ENCODE measurements at places on chromosomes 1 and 21. TPM values are rescaled to one million over a fixed set of nuclear protein-coding genes. Genes with fewer than 3 reads are reported as not detected.
A peak's percentile ranks its signal among the peaks of the same experiment; 100 is the strongest.

- peak; percentile 84 for DNase-seq
- no peaks in the 10 kb centered on the region for H3K27me3 ChIP-seq
- peaks cover 6% of the 10 kb centered on the region for H3K36me3 ChIP-seq
- H3K4me3 ChIP-seq, result peak overlapping the region; percentile 66
- peak overlapping the region; percentile 83 for H3K27ac ChIP-seq
- H3K4me1 ChIP-seq, result peaks cover 42% of the 10 kb centered on the region
Measured at GRCh38 chr1:36400825-36401601, 3.3 kb upstream of the LSM10 start.

DNA sequence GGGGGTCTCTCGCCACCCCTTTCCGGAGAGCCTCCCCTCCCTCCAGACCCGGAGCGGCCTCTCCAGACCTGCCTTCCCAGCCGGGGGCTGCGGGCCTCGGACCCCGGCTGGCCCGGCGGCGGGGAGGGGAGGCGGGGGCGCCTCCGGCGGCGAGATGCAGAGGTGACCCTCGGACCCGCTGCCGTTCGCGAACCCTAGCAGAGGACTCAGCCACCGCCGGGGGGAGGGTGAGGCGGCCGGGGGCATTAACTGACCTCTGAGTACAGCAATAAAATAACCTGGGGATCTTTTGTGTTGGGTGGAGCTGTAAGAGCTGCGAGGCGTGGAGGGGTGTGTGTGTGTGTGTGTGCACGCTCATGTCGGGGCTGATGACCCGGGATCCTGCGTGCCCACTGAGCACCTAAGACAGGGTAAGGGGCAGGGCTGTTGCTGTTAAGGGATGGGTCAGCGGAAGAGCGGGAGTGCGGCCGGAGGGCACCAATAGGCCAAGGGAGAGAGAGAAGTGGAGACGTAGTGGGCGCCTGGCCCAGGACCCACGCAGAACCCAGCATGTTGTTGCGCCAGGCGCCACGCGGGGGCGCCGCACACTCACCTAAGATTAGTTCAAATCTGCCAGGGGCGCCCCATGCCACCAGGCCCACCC lies 6.3 kb downstream of the HAPLN2 start:
- no peak overlapping the region for H3K4me3 ChIP-seq
- peaks cover 68% of the 10 kb centered on the region for H3K27me3 ChIP-seq
- peak; percentile 64 for DNase-seq

DNA sequence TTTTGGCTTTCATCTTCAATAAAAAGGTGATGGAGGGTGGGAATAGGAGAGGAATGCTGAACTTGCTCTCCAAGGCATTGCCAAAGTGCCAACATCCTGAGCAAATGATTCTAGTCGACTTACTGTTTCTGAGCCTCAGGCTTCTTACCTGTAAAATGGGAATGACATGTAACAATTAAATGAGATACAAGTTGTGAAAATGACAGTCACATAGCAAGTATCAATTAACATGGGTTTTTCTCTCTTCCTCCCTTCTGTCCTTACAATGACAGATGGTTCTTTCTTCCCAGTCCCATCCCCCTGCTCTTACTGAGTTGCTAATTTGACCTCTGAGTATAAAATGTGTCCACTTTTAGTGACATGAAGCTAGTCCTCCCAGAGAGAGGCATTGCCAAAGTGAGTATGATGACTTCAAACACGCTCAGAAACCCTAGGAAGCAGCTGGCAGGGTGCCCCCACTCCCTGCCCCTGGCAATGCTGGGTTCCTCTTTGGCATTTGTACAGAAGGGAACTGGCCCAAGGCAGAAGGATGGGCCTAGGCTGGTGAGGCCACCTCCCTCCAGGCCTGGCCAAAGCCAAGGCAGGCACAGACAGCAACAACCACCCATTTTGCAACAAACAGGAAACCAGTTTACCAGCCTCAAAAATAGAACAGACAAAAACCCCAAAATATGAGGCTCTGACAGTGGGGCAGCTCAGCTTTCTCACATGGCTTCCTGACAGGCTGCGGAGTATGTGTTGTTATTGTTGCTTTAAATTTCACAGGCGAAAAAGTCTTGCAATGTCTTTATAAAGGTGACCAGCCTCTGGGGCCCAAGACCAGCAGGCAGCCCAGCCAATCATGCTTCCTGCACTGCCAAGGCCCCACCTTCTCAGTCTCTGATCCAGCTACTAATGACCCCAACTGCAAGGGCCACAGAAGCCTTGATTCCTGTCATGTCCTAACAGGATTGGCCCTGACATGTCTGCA lies 115.9 kb downstream of the HIVEP3 start:
- peaks cover 11% of the 10 kb centered on the region for H3K36me3 ChIP-seq
- peak overlapping the region; percentile 34 for H3K4me3 ChIP-seq
- peaks cover 87% of the 10 kb centered on the region for H3K4me1 ChIP-seq
- DNase-seq, result peak; percentile 69

GRCh38 chr1:161200992-161201835 lies 953 bp upstream of the NDUFS2 start:
- H3K27ac ChIP-seq, result peak overlapping the region; percentile 95
- H3K36me3 ChIP-seq, result peaks cover 25% of the 10 kb centered on the region
- DNase-seq, result no peak
- H3K27me3 ChIP-seq, result no peaks in the 10 kb centered on the region

DNA sequence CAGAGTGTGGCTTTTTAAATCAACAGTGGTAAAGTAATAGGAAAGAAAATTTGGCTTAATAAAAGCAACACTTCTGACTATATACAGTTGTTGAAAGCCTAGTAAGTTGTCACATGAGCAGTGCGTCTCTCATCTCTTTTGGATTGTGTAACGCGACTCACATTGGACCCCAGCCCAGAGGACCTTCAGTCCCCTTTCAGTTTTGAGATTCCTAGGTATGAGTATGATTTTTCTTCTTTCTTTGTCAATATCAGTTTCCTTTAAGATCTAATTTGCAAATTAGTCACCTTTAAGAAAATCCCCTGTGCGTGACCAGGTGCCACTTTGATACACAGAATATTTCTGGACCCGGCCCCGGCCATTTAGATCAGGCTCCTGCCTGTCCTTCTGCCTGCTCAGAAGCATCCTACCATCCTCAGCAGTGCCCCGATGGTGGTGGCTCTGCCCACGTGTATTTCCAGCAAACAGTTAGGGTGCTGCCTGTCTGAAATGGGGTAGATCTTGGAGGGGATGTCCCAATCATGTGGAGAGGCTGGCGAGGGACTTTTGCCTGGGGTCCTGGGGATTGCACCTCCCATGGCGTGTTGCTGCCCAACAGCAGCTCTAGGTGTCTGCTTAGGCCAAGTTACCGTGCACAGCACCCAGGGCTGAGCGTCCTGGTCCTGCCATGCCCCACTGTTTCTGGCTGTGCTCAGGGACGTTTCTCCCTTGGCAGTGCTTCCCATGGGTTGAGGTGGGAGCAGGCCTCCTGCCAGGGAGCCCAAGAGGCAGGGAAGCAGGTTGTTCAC lies 21.1 kb downstream of the SNAP47 start:
- no peaks in the 10 kb centered on the region for H3K27me3 ChIP-seq
- peaks cover 56% of the 10 kb centered on the region for H3K36me3 ChIP-seq
- H3K4me1 ChIP-seq, result peaks cover 50% of the 10 kb centered on the region
- no peak overlapping the region for H3K4me3 ChIP-seq

- no peaks in the 10 kb centered on the region for H3K27me3 ChIP-seq
- peaks cover 7% of the 10 kb centered on the region for H3K36me3 ChIP-seq
- H3K4me1 ChIP-seq, result peaks cover 34% of the 10 kb centered on the region
Measured at GRCh38 chr1:15616373-15617172, 685 bp upstream of the DDI2 start.

DNA sequence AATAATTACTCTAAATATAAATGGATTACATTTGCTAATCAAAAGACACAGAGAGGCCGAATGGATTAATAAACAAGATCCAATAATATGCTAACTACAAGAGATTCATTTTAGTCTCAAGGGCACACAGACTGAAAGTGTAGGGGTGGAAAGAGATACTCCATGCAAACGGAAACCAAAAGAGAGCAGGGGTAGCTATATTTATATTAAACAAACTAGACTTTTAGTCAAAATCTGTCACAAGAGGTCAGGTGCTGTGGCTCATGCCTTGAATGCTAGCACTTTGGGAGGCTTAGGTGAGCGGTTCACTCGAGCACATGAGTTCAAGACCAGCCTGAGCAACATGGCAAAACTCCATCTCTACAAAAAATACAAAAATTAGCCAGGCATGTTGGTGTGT lies 33.6 kb upstream of the DISP1 start:
- H3K36me3 ChIP-seq, result no peaks in the 10 kb centered on the region
- no peak overlapping the region for H3K4me3 ChIP-seq
- H3K27ac ChIP-seq, result no peak overlapping the region

- no peak overlapping the region for H3K4me3 ChIP-seq
- peaks cover 3% of the 10 kb centered on the region for H3K36me3 ChIP-seq
- H3K4me1 ChIP-seq, result no peaks in the 10 kb centered on the region
- no peak for DNase-seq
- no peaks in the 10 kb centered on the region for H3K27me3 ChIP-seq
Measured at GRCh38 chr1:6861075-6861724, 75.9 kb downstream of the CAMTA1 start.

GRCh38 chr1:42219627-42220026 lies 55.1 kb upstream of the GUCA2A start:
- H3K27ac ChIP-seq, result no peak overlapping the region
- no peak for DNase-seq
- peaks cover 6% of the 10 kb centered on the region for H3K4me1 ChIP-seq
- H3K36me3 ChIP-seq, result peaks cover 41% of the 10 kb centered on the region
- H3K4me3 ChIP-seq, result no peak overlapping the region

DNA sequence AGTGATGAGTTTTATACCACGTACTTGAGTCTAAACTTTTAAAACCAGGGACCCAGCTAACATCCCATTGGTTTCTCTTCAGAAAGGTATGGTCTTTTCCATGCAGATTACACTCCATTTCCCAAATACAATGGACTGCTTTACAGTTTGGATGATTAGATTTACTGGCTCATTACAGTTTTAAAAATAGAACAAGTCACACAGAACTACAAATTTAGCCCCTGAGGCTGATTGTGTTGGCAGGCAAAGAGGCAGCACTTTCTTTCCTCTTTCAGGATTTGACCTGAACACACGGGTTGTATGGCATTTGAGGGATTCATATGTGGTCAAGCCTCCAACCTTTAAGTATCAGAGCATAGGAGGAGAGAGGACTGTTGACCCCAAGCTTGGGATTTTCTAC lies 21.8 kb upstream of the VTCN1 start:
- no peaks in the 10 kb centered on the region for H3K4me1 ChIP-seq
- DNase-seq, result no peak
- H3K27ac ChIP-seq, result no peak overlapping the region

GRCh38 chr21:21097466-21097865 lies 99.3 kb downstream of the NCAM2 start:
- no peaks in the 10 kb centered on the region for H3K27me3 ChIP-seq
- no peak overlapping the region for H3K4me3 ChIP-seq
- H3K36me3 ChIP-seq, result no peaks in the 10 kb centered on the region
- no peak for DNase-seq

- no peak for DNase-seq
- H3K36me3 ChIP-seq, result peaks cover 48% of the 10 kb centered on the region
- H3K27ac ChIP-seq, result no peak overlapping the region
- H3K4me1 ChIP-seq, result peaks cover 64% of the 10 kb centered on the region
- no peaks in the 10 kb centered on the region for H3K27me3 ChIP-seq
Measured at GRCh38 chr1:89590341-89591080, 42.4 kb upstream of the LRRC8C start.

DNA sequence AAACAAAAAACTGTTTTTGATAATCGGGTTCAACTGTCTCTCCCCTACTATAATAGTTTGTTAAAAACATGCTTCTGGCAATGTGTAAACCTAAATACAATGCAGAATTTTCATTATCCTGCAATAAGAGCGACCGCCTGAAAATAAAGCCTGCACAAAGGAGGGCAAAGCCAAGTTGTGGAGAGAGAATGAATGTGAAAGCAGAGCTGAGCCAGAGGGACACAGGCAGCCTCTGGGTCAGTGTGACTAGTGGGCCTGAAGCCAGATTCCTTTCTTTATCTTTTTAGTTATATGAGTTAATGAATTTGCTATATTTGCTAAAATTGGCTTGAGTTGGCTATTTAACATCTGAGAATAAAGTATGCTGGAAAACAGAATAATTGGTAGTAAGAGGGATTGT lies 615.2 kb downstream of the PLA2G4A start:
- no peaks in the 10 kb centered on the region for H3K36me3 ChIP-seq
- no peaks in the 10 kb centered on the region for H3K4me1 ChIP-seq
- no peaks in the 10 kb centered on the region for H3K27me3 ChIP-seq
- DNase-seq, result no peak
- no peak overlapping the region for H3K4me3 ChIP-seq
- no peak overlapping the region for H3K27ac ChIP-seq

GRCh38 chr1:29856340-29857114 lies 620.2 kb downstream of the PTPRU start:
- H3K4me1 ChIP-seq, result no peaks in the 10 kb centered on the region
- no peak overlapping the region for H3K27ac ChIP-seq
- H3K36me3 ChIP-seq, result no peaks in the 10 kb centered on the region
- H3K27me3 ChIP-seq, result peaks cover 5% of the 10 kb centered on the region

DNA sequence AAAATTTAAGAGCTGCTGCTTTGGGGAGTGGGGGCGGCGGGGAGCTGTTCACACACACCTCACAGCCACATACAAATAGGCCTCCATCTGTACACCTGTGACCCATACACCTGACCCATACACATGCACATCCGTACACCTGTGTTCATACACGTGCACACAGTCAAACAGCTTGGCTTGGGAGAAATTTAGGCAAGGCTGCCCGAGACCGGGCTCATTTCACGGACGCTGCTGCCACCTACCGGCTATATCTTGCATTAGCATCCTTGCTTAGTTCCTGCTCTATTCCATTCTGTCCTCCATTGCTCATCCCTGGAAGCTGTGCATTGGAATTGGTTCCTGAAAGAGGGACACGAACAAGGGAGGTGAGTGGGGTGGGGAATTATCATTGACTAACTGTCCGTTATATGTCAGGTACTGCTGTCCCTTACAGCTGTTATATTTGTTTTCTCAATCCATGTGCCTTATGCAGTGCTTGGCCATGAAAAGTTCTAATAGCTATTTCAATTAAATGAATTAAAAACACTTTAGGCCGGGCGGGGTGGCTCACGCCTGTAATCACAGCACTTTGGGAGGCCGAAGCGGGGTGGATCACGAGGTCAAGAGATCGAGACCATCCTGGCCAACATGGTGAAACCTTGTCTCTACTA lies 37.1 kb upstream of the EPB41 start:
- peaks cover 8% of the 10 kb centered on the region for H3K27me3 ChIP-seq
- no peaks in the 10 kb centered on the region for H3K36me3 ChIP-seq
- H3K4me1 ChIP-seq, result peaks cover 11% of the 10 kb centered on the region
- H3K27ac ChIP-seq, result no peak overlapping the region

GRCh38 chr21:20445971-20446370 lies 552.2 kb upstream of the NCAM2 start:
- no peak overlapping the region for H3K27ac ChIP-seq
- H3K27me3 ChIP-seq, result no peaks in the 10 kb centered on the region
- H3K4me3 ChIP-seq, result no peak overlapping the region
- H3K4me1 ChIP-seq, result no peaks in the 10 kb centered on the region
- no peak for DNase-seq
- peaks cover 2% of the 10 kb centered on the region for H3K36me3 ChIP-seq

Gene CEP104
- total RNA-seq, result 52.2 TPM

Gene MTMR11
- 2.9 TPM for total RNA-seq

Gene CD5L
- not detected for total RNA-seq

Gene NBPF1
- total RNA-seq, result 2.8 TPM

Gene OR10K2
- not detected for total RNA-seq
